GM12892 (cell line): ENCODE measurements at places on chromosomes 4 and X.

DNA sequence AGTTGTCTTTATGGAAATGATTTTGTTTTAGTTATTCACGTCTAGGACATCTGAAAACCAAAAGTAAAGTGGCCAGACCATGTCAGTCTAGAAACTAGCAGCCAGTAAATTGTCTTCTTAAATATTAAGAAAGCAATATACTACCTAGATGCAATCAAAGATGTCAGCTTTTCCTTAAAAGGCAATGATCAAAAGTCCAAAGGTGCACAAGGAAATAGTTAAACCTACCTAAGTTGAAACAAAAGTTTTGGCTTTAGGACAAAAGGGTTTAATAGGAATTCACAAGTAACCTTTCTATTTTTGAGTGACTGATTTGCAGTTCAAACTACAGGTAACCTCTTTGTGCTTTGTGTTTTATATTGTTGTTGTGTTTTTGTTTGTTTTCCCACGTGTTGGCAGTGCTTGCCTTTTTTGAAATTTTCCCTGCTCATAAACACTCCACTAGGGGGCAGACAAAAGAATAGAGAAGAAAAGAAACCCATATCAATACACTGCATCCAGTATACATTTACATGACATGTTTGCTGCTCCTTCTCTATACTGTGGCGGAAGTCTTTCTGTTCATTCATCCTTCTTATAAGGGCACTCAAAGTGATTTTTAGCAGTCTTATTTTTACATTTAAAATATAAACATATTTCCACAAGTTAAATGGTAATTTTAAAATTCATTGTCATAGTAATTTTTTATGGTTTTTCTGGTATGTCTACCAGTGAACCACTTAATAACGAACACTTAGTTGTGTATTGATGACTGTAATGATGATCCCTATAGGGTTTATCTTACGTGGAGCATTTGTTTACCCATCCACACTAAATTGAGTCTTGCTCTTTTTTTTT is 62.7 kb downstream of the GAB1 start:
- DNase-seq, result no peak

- DNase-seq, result no peak
These were observed 18.1 kb downstream of the PIR start for GRCh38 chrX:15475021-15475420.

GRCh38 chrX:19496711-19497110 is 18.6 kb downstream of the MAP3K15 start:
- DNase-seq, result no peak

DNA sequence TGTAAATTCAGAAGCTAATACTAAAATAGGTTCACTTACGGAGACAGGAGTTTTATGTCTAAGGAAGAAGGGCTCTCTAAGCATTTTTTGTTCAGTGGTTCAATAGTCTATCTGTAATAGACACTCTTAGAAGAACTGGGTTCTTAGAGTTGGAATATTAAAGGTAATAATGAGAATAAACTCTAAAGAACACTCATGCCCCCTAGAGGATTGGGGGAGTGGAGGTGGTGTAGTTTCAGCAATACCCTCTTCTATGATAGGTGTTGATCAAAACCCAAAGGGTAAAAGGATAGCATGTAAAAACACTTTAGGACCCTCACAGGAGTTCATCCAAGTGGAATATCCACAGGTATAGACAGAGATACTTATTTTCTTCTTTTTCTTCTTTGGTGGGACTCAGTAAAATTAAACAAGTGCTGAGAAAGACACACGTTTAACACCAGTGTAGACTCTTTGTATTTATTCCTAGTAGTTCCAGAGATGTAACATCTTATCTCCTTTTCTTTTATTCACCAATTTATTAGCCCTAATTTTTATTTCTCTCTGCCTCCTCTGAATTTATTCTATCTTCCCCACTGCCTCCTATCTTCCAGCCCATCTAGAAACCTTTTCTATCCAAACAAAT is 25.7 kb upstream of the MND1 start:
- DNase-seq, result peak; percentile 30

GRCh38 chr4:169100670-169101101 is 90.6 kb upstream of the CBR4 start:
- DNase-seq, result no peak

DNA sequence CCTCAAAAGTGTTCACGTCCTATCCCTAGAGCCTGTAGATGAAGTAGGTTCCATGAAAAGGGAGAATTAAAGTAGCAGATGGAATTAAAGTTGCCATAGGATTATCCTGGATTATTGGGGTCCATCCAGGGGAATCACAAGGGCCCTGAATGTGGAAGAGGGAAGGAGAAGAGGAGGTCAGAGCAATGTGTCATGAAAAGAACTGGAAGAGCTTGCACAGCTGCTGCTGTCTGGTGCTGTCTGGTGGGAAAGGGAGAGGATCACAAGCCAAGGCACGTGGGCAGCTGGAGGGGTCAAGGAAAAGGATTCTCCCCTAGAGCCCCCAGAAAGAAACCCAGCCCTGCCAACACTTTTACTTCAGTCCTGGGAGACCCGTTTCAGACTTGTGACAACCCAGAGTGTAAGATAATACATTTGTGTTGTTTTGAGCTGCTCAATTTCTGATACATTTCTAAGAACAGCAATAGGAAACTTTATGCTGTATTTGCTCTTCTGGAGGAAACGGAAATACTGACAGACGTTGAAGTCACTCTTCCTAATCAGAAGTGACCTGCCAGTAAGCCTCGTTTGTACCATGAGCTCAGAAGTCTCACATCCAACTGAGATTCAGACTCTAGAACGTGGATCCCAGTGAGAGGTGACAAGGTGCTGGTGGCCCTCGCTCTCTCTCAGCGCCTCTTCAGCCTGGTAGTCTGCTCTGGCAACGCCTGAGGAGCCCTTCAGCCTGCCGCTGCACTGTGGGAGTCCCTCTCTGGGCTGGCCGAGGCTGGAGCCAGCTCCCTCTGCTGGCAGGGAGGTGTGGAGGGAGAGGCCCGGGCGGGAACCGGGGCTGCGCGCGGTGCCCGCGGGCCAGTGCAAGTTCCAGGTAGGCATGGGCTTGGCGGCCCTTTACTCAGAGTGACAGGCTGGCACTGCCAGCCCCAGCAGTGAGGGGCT is 34.7 kb upstream of the ENPP6 start:
- DNase-seq, result no peak
